ENCODE measurements at places on chromosomes 4 and X. TPM values are rescaled to one million over a fixed set of nuclear protein-coding genes. Genes with fewer than 3 reads are reported as not detected.

- no peak for DNase-seq
Measured at GRCh38 chr4:8699479-8700145, 107.0 kb downstream of the CPZ start.

Gene GPR34
- polyA plus RNA-seq = 18.8 TPM

DNA sequence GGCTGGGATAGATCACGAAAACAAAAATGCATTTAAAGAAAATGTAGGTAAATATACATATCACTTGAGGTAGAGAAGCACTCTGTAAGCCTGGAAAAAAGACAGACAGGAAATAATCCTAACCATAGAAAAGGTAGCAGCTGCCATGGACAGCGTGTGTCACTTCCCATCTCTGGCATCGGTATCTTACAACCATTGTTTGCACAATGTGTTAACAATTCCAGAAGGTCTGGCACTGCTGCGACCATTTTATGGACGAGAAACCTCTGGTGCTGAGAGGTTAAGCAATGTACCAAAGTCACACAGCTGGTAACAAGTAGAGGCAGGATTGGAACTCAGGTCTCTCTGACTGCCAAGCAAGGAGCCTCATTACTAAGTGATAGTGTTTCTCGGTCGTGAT, 1.7 kb upstream of the MTNR1A start:
- DNase-seq = no peak

Gene BEND2
- polyA plus RNA-seq = not detected

Gene CPE
- 40.2 TPM for polyA plus RNA-seq

- no peak for DNase-seq
Measured at GRCh38 chr4:174069848-174070330, 213.6 kb downstream of the FBXO8 start.

DNA sequence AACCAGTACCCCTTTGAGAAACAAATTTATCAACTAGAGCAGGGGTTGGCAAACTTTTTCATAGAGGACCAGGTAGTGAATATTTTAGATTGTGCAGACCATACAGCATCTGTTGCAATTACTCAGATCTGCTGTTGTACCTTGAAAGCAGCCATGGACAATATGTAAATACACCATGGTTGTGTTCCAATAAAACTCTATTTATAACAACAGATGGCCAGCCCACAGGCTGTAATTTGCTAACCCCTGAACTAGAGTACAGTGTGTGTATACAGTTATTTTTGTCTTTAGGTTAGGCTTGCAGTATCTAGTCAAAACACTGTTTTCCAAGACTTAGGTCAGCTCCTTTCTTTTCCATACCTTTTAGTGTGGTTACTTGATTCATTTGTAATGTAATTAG, 54.4 kb downstream of the PHKA1 start:
- no peak for DNase-seq

DNA sequence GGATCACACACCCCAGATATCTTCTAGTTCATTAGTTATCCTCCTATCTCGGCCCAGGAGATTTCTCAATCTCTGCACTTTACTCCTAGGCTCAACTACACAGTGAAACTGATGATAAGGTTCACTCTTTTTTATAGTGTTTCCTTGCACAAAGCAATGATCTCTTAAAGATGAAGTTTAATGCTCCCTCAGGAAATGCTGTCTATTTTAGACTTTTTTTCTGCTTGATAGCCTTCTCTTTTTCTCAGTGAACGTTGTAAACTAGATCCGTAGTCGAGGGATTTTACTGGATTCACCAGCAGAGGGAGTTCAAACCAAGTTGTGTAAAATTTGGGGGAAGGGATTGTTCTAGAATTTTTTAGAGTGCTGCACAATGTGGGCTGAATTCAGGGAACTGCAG, 269.6 kb downstream of the GBA3 start:
- no peak for DNase-seq

DNA sequence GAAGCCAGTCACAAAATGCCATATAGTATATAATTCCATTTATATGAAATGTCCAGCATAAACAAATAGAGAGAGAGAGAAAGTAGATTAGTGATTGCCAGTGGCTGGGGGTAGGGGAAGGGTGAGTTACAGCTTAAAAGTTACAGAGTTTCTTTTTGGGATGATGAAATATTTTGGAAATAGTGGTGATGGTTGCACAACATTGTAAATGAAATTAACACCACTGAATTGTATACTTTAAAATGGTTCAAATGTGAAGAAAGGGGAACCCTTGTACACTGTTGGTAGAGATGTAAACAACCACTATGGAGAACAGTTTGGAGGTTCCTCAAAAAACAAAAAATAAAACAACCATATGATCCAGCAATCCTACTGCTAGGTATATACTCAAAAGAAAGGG, 131.2 kb upstream of the GPC4 start:
- no peak for DNase-seq
